ENCODE measurements at places on chromosomes 13 and 19.

- H3K4me3 ChIP-seq, result no peak overlapping the region
- no peak for DNase-seq
- peaks cover 5% of the 10 kb centered on the region for H3K4me1 ChIP-seq
- H3K27me3 ChIP-seq, result no peaks in the 10 kb centered on the region
- H3K36me3 ChIP-seq, result peaks cover 64% of the 10 kb centered on the region
Observed at GRCh38 chr19:16127080-16127479, 15.4 kb downstream of the RAB8A start.

GRCh38 chr13:44305917-44306370 lies 67.7 kb upstream of the SERP2 start:
- H3K27ac ChIP-seq, result no peak overlapping the region
- no peak overlapping the region for H3K4me3 ChIP-seq

DNA sequence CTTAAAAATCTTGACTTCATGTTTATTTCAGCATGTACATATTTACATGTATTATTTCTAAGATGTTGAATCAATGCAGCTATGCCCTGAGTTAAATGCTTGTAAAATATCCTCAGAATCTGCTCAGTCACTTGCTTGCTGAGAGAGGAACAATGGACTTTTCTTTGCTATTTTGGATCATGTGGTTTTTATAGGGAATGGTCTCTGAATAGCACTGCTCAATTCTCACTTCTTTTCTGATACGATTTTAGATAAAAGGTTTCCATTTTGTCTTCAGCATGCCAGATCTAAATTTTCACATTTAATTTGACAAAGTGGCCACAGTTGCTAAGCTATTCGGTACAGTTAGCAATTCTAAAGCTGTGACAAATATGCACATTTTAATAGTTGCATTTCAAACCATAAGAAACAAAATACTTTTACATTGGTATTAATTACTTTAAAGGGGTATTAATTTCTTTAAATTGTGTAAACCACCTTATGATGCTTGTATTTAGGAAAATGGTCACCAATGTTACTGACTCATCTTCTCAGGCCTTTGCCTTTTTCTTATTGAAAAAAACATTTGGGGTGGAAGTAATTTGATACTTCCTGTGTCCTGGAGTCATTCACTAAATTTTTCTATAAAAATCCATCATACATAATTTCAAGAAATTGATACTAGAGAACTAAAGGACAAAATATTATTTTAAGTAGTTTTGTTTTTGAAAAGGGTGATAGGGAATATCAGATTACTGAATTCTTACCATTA lies 113.5 kb downstream of the MYO16 start:
- H3K4me3 ChIP-seq, result no peak overlapping the region
- DNase-seq, result no peak
- no peaks in the 10 kb centered on the region for H3K27me3 ChIP-seq
- no peaks in the 10 kb centered on the region for H3K4me1 ChIP-seq
- no peak overlapping the region for H3K27ac ChIP-seq

DNA sequence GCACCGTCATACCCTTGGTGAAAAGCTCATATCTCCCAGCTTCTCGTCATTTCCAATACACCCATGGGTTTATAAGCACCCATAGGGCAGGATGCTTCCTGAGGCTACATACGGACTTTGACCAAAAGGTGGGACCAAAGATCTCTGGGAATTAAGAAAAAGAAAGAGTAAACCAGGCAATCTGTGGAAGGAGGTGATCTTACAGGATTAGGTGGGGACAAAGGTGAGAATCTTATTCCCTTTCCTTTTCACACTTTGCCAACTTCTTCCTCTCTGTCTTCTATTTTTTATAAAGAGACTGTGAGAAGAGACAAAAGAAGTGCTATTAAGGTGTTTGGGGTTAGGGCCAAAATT lies 172.0 kb downstream of the DLEU7 start:
- peaks cover 2% of the 10 kb centered on the region for H3K4me1 ChIP-seq
- H3K36me3 ChIP-seq, result no peaks in the 10 kb centered on the region
- no peak overlapping the region for H3K27ac ChIP-seq
- no peaks in the 10 kb centered on the region for H3K27me3 ChIP-seq
- DNase-seq, result no peak

DNA sequence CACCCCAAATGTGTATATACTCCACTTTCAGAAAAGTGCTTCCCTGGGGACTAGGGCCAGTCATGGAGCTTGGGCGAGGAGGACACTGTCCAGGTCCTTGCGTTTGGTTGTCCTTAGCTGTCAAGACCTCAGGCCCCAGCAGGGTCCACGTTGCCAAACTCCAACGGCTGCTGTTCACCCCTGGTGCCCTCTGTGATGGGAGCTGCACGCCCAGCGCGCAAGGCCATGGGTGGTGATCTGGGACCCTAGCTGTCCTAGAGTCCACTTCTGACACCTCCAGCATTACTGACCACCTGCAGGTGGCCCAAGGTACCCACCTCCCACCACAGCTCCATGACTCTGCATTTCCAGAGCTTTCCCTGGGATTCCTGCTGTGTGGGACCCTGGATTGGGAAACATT lies 4.0 kb downstream of the LRP3 start:
- H3K27me3 ChIP-seq, result peaks cover 44% of the 10 kb centered on the region
- no peak overlapping the region for H3K4me3 ChIP-seq
- DNase-seq, result no peak
- no peaks in the 10 kb centered on the region for H3K4me1 ChIP-seq
- H3K27ac ChIP-seq, result no peak overlapping the region

DNA sequence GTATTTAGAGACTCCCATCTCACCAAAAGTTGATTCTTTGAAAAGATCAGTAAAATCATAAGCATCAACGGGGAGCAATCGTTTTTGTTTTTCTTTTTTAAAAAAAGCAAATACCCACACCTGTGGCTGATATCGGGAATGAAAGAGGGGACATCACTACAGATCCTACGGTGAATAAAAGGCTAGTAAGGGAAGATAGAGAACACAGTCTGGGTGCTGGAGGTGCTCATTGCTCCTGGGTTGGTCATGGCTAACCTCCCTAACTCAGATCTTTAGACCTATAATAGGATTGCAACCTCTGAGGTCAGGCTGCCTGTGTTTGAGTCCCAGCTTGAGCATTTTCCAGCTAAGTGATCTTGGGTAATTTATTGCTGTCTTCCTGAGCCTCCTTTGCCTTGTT lies 1.1 kb downstream of the EHD2 start:
- no peak for DNase-seq
- no peak overlapping the region for H3K27ac ChIP-seq
- H3K27me3 ChIP-seq, result peaks cover 68% of the 10 kb centered on the region
- no peak overlapping the region for H3K4me3 ChIP-seq
- no peaks in the 10 kb centered on the region for H3K36me3 ChIP-seq

Data from T-cell (primary cell).